NCI-H748 treated with DMSO at 0.1 percent for 48 hours (cell line): ENCODE measurements at places on chromosomes 4 and X.

- no peak for DNase-seq
Measured at GRCh38 chr4:183830438-183830985, 74.6 kb upstream of the STOX2 start.

DNA sequence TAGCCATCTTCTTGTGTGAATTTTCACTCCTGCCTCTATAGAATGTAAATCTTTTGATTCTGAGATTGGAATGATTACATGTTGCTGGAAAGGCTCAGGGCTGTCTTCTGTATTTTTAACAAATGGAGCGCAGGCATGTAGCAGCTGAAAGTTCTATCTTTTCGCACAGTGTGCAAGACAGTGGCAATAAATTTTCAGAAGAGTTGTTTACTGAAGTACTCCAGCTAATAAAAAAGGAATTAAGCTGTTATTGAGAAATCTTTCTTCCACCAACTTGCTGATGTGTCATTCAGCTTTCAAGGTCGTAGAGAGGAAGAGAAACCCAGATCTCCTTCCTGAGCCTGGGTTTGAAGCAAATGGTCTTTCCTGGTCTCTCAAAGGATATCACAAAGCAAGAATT, 122.0 kb upstream of the PUDP start:
- no peak for DNase-seq

- no peak for DNase-seq
Measured at GRCh38 chrX:11458170-11458569, 165.0 kb downstream of the AMELX start.

- DNase-seq: no peak
Measured at GRCh38 chrX:19563746-19564145, 48.4 kb upstream of the MAP3K15 start.
